ENCODE measurements at places on chromosomes 6 and 20.

GRCh38 chr6:79375635-79376337, 141.3 kb upstream of the HMGN3 start:
- no peak for DNase-seq

DNA sequence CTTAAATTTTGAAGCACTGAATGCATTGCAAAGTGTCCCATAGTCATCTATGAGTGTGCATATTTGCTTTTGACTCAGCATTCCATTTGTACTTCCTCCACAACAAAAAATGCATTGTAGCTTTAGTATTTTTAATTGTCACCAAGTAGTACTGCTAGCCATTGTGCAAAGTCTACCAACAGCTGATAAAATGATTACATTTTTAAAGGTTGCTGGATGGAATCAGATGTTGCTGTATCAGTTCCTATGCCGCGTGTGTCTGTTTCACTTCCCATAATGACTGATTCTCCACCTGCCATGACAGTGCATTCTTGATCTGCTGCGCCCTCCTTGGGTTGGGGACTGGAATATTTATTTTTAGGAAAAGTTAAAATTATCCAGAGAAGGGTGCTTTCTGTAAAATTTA, 41.2 kb downstream of the SLX4IP start:
- no peak for DNase-seq

GRCh38 chr6:6829872-6830685, 241.6 kb downstream of the LY86 start:
- no peak for DNase-seq

- no peak for DNase-seq
Observed at GRCh38 chr20:19304886-19305415, 92.5 kb downstream of the SLC24A3 start.

DNA sequence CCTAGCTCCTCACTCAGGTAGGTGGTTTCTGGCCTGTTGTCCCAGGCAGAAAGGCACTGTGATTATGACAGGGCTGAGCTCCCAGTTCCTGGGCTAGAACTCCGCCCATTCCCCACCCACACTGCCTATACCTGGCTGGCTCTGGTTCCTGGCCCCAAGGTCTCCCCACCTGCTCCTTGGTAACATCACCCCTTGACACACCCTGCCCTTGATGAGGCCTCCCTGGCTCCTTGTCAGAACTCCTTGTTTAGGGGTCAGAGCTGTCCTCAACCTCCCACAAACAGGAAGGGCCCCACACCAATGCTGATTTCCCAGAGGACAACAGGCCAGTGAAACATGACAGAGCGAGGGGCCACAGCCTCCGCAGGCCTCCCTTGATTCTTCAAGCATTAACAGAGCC, 15.5 kb upstream of the MYMX start:
- no peak for DNase-seq

DNA sequence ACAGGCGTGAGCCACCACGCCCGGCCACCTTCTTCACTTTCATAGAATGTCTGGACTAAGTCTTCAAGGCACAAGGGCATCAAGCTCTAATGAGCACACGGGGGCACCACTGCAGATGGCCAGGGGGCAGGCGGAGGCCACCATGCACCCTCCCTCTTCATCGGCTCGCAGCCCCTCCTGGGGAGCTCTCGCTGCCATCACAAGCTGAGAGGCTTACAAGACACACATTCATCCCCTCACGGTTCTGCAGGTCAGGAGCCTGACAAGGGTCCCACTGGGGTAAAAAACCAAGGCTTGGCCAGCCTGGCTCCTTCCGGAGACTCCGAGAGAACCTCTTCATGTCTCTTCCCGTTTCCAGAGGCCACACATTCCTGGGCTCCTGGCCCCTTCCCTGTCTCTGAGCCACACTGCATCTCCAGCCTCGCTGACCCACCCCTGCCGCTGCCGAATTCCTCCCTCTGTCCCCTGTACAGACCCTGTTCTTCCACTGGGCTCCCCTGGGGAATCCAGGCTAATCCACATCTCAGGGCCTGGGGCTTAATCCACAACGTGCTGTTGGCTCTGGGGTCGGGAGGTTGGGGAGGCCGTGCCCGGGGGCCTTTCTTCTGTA, 19.8 kb downstream of the DLL1 start:
- DNase-seq = no peak

- no peak for DNase-seq
Observed at GRCh38 chr6:5094327-5094726, 9.2 kb downstream of the PPP1R3G start.

- no peak for DNase-seq
Observed at GRCh38 chr6:30112402-30112994, 392 bp downstream of the TRIM31 start.

DNA sequence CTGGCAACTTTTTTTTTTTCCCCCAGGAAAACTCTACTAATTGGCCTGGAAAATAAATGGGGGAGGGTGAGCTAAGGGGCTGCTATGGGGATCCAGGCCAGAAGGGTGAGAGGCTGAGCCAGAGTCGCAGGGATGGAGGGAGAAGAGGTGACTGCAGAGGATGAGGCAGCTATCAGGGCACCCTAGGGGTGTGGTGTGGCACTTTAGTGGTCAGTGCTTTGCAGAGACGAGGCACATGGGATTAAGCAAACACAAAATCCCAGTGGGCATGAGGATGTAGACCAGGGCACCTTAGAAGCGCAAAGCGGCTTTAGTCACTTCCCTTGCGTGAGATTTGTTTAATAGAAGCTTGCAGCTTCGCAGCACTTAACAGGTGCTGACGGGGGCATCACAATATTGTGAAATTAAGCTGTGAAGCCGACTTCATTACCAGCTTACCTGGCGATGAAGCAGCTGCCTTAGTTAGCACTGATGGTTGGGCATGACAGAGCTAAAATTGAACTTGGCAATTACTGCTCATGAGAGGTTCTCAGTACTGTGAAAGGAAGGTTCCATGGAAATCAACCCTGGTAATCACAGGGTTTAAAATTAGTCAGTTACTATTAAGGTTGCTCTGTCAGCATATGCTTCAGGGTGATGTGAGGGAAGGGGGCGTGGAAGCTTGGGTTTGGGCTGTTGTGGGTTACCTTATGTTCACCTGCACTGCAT, 26.0 kb downstream of the TOX2 start:
- peak; percentile 33 for DNase-seq
